ENCODE measurements at places on chromosomes 5 and 9. TPM values are rescaled to one million over a fixed set of nuclear protein-coding genes. Genes with fewer than 3 reads are reported as not detected.

FOXD4L3 gene
- total RNA-seq, result not detected

RC3H2 gene
- 47.3 TPM for total RNA-seq

INSYN2B gene
- not detected for total RNA-seq

SLC9A3 gene
- 1.0 TPM for total RNA-seq

PAPPA gene
- 2.8 TPM for total RNA-seq

DNAH5 gene
- total RNA-seq, result 0.35 TPM
